NCI-H187 treated with DMSO at 0.1 percent for 48 hours (cell line): ENCODE measurements at places on chromosomes 2 and 18.

DNA sequence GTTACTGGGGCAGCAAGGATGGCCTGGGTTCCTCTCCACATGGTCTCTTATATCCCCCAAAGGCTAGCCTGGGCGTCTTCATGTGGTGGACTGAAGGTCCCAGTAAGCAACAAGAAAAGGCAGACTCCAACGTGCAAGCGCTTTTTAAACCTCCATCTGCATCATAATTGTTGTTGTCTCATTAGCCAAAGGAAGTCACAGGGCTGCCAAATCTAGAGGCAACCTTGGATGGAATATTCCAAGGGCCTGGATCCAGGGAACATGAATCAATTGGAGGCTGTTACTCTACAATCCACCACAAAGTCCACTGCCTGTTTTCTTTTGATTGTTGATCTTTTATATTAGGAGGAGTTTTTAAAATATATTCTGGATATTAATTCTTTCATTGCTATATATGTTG is 118.8 kb downstream of the SH3RF3 start:
- DNase-seq: no peak

DNA sequence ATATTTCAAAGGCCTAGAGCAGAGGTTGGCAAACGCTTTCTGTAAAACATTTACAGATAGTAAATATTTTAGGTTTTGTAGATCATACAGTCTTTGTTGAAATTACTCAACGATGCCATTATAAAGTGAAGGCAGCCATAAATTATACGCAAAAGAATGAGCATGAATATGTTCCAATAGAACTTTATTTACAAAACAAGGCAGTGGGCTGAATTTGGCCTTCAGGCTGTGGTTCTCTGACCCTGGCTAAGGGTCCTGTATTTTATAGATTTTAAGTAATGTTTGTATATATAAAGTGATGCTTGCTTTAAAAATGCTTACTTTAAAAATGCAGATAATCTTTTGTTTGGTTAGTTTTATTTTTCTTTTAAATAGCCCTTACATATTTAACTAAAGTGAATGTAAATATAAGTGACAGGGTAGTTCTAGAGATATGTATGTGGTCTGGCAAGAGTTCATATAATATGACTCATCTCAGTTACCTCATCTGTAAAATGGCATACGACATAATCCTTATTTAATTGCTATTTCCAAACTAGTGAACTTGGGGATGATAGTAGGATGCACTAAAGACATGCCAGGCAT is 51.7 kb upstream of the ATP5MC3 start:
- no peak for DNase-seq

DNA sequence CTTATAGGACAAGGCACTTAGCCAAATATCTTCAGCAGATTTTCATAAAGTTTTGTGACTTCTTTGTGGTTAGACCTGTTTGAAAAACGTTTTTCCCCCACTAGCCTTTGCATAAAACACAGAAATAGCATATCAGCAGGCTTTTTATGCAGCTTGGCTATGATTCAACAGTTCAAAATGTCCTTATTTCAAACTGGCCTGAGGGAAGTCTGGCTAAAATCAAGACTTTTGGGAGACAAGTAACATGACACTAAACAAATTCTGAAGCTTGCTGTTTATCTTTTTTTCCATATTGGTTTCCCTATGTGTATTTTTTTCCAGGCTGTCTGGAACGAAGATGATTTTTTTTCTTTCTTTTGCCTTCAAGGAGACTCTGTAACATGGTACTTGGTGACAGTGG is 95.1 kb upstream of the L3MBTL4 start:
- no peak for DNase-seq

- DNase-seq: no peak
These were observed 80.3 kb downstream of the CIB4 start for GRCh38 chr2:26560892-26561291.

DNA sequence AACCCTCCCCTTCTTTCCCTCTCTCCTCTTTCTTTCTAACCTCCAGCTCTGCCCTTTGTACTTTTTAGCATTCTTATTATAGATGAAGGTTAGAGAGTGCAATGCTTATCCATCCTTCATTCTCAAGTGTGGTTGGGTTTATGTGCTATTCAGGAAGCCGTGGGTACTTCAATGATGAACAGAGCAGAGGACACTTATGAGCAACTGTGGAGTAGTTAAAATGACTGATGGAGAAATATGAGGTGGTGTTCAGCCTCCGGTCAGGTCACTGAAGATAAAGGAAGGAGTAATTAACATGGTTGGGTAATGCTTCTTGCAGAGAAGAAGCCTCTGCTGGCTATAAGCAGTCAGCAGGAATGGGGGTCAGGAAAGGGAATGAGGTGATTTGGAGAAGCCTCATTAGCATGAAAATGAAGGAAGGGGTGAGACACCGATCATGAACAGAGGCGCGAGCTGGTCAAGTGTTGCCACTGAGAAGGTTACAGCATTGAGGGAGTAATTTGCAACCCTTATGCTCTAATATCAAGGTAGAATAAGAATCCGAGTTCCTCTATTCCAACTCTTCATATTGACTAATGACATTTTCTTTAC is 174.7 kb downstream of the LPIN1 start:
- peak; percentile 96 for DNase-seq

DNA sequence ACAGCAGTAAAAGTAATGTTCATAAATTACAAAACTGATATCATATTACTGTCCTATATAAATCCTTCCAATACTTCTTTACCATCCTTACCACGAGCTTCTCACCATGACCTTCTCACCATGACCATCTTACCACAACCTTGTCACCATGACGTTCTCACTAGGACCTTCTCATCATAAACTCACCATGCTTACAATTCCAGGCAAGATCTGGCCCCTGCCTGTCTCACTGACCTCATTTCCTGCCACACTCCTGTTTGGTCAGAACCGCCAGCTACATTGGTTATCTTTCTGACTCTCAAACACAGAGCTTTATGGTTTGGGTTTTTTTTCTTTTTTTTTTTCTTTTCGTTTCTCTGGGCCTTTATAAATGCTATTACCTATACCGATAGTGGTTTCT is 827.6 kb downstream of the RNF144A start:
- DNase-seq: no peak

DNA sequence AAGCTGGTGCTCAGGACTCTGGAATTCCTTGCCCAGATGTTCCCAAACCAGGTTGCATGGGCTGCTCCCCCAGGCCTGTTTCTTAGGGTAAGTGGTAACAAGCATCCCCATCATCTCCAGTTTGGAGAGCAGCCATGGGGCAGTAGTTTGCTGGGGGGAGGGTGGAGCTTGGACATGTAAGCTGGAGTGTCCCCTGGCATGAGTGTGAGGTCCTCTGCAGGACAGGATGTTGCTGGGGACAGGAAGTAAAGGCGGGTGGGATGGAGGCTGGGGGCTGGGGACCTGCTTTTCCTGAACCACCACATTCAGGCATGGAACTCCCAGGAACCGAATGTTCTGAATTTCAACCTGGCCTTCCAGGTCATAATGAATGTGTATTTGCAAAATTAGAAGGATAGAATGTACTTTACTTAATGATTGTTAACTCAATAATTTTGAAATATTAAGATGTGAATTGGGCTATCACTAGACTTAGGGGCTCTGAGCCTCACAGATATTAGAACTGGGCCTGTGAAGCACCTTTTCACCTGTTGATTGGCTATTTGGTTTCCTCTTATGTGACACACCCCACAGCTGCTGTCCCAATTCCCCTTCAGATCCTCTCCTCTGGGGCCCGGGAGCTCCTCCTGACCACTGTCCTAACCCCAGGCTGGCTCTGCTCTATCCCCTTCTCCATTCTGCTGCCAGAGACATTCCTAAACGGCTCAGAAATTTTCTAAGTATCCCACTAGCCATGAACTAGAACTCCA is 66.4 kb upstream of the EPAS1 start:
- DNase-seq: no peak

DNA sequence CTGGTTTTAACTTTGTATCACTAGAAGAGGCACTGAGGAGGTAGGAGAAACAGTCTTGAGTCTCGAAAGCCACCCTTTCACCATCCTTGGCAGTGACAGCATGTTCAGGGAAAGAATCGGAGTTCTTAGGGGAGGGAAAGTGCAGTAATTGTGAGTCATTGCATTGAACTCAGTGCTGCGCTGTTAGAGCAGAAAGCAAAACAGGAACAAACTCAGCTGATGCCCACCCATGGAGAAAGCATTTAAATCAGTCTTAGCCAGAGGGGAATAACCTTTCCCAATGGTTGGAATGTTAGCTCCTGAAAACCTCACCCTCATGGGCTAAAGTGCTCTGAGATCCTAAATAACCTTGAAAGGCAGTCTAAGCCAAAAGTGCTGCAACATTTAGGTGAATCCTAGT is 845.6 kb upstream of the CNTNAP5 start:
- no peak for DNase-seq

- no peak for DNase-seq
These were observed 36.9 kb upstream of the ITM2C start for GRCh38 chr2:230827774-230828271.

- DNase-seq: no peak
These were observed 24.7 kb upstream of the NMUR1 start for GRCh38 chr2:231554748-231555545.

- no peak for DNase-seq
These were observed 8.2 kb downstream of the SERPINB7 start for GRCh38 chr18:63783394-63783793.

DNA sequence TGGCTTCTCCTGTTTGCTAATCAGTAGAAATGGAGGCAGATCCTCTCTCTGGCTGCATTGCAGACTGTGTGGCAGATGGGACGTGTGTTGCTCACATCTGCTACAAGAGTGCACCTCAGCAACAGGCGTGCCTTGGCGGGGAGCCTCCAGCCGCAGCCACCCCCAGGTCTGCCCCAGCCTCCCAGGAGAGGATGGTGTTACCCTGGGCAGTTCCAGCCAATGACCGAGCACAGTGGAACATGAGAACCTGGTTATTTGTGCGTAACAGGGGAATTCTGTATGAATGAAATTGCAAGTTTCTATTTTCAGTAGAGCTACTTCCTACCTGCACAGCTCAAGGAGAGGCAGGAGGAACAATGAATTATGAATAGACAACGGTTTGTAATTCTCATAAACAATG is 130.6 kb upstream of the CBLN2 start:
- DNase-seq: no peak

GRCh38 chr18:48031641-48032040 is 101.2 kb upstream of the SMAD2 start:
- no peak for DNase-seq

DNA sequence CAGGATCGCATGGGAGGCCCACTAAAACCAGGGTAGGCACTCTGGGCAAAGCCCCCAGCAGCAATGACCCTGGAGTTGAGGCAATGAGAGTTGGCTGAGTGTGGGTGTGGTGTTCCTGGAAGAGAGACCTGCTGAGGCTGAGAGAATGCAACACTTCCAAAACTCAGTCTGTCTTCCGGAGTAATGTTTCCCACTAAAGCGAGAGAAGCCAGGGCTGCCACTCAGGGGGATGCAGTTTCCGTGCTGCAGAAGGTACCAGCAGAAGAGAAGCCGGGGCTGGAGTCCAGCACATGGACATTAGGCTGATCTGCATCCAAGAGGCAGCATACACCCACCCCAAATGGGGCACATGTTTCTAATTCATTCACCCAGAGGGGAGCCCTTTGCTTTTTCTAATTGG is 127.2 kb upstream of the ARHGAP28 start:
- no peak for DNase-seq

DNA sequence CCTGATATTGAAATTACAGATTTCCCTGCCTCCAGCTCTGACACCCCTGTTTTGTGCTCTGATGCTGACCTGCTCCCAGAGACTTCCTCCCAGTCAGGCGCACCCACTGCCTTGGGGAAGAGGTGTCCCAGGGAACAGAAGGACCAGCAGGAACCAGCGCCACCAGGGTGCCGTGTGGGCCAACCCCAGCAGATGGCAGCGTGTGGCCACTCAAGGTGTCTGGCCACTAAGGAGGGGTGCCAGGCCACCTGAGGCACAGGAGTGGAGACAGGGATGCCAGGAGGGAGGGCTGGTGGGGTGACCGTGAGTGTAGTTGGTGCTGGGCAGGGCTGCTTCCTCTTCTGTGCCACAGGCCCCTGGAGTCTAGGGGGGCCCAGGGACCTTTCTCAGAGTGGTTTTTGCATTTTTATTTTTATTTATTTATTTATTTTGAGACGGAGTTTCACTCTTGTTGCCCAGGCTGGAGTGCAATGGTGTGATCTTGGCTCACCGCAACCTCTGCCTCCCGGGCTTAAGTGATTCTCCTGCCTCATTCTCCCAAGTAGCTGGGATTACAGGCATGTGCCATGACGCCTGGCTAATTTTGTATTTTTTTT is 56.0 kb downstream of the TEX44 start:
- no peak for DNase-seq

GRCh38 chr2:62727259-62727867 is 21.9 kb downstream of the EHBP1 start:
- no peak for DNase-seq

GRCh38 chr2:137525641-137526190 is 438.6 kb upstream of the HNMT start:
- DNase-seq: peak; percentile 62

DNA sequence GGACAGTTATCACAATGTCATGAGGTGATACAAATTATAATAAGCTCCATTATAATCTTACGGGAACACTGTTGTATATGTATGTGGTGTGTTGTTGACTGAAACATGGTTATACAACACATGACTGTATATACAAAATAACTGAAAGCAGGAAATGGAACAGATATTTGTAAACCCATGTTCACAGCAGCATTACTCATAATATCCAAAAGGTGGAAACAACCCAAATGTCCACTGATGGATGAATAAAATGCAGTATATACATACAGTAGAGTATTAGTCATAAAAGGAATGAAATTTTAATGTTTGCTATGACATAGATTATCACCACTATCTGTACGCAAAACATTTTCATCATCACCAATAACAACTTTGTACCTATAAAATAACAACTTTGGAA is 107.3 kb downstream of the USP34 start:
- no peak for DNase-seq

GRCh38 chr18:75483662-75484061 is 56.2 kb upstream of the SMIM21 start:
- DNase-seq: no peak

- no peak for DNase-seq
These were observed 315.1 kb upstream of the KLHL29 start for GRCh38 chr2:23069923-23070322.

DNA sequence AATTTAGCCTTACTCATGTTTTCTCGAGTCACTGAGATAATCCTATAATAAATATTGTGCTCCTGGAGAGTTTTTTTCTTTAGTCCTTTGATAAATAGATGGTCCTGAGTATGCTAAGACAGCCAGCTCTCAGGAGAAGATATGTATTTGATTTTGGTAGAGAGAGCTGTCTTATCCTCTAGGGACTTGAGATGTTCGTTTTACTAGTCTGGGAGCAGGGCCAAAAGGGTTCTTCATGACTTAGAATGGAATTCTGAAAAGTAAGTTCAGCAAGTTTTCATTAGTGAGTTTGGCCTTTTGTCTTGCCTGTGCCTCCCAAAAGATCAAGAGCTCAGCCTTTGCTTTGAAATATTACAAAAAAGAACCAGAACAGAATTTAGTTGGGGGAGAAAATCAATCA is 246.7 kb downstream of the BABAM2 start:
- no peak for DNase-seq

DNA sequence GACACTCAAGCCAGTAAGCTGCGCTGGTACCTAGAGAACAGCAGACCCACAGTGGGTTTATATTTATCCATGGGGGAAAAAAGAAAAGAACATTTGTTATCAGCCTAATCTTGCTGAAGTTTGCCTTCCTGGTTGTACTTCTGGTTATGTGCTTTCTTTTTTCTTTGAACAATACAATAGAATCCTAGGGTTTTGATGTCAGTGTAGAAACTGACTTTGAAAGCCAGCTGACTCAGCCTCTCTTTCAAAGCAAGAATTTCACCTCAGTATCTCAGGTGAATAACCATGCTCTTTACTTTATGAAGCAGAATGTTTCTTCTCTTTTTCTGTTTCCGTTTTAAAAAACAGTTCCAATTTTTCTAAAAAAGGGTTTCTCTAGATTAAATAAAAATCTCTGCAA is 78.4 kb downstream of the CD8B2 start:
- DNase-seq: no peak
